ENCODE measurements at places on chromosomes 3 and 15. TPM values are rescaled to one million over a fixed set of nuclear protein-coding genes. Genes with fewer than 3 reads are reported as not detected.

DNA sequence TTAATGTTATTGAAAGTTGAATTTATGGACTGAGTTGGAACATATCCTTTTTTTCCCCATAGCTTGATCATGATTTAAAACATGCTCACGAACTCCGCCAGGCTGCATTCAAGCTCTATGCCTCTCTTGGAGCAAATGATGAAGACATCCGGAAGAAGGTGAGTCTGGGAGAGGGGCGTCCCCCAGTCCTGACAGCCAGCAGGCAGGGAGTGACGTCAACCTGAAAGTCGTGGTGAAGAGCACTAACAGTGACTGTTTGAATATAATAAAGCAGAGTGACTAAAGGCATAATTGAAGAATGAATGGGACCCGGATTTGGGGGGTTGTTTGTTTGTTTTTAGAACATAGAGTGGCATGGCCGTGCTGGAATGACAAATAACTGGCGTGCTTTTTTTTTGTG, 57.9 kb downstream of the ARMC8 start:
- DNase-seq, result no peak
- H3K4me3 ChIP-seq, result no peak overlapping the region
- no peak overlapping the region for H3K27ac ChIP-seq
- H3K27me3 ChIP-seq, result no peaks in the 10 kb centered on the region
- peaks cover 1% of the 10 kb centered on the region for H3K4me1 ChIP-seq
- peaks cover 40% of the 10 kb centered on the region for H3K36me3 ChIP-seq

DNA sequence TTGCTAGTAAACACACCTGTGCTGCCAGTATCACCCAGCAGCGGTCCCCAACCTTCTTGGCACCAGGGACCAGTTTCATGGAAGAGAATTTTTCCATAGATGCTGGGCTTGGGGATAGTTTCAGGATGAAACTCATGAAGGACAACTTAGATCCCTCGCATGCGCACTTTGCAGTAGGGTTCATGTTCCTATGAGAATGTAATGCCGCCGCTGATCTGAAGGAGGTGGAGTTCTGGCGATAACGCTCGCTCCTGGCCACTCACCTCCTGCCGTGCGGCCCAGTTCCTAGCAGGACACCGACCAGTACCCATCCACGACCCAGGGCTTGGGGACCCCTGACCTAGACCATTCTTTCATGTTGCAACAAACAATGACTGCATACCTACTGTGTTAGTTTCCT, 89.7 kb downstream of the TOP2B start:
- H3K27ac ChIP-seq, result no peak overlapping the region
- H3K4me3 ChIP-seq, result no peak overlapping the region
- DNase-seq, result no peak
- no peaks in the 10 kb centered on the region for H3K27me3 ChIP-seq
- H3K4me1 ChIP-seq, result no peaks in the 10 kb centered on the region

AADAC gene
- total RNA-seq, result not detected

GRAMD2A gene
- total RNA-seq, result not detected

DNA sequence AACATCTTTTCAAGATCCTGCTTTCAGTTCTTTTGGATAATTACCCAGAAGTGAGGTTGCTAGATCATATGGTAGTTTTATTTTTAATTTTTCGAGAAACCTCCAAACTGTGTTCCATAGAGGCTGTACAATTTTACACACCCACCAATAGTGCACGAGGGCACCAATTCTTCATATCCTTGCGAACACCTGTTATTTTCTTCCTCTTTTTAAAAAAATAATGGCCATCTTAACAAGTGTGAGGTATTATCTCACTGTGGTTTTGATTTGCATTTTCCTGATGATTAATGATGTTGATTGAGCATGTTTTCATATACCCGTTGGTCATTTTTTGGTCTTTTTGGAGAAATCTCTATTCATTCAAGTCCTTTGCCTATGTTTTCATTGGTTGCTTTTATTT, 17.6 kb upstream of the CEP152 start:
- H3K4me1 ChIP-seq, result no peaks in the 10 kb centered on the region
- H3K27ac ChIP-seq, result no peak overlapping the region
- no peak for DNase-seq
- peaks cover 1% of the 10 kb centered on the region for H3K36me3 ChIP-seq

DNA sequence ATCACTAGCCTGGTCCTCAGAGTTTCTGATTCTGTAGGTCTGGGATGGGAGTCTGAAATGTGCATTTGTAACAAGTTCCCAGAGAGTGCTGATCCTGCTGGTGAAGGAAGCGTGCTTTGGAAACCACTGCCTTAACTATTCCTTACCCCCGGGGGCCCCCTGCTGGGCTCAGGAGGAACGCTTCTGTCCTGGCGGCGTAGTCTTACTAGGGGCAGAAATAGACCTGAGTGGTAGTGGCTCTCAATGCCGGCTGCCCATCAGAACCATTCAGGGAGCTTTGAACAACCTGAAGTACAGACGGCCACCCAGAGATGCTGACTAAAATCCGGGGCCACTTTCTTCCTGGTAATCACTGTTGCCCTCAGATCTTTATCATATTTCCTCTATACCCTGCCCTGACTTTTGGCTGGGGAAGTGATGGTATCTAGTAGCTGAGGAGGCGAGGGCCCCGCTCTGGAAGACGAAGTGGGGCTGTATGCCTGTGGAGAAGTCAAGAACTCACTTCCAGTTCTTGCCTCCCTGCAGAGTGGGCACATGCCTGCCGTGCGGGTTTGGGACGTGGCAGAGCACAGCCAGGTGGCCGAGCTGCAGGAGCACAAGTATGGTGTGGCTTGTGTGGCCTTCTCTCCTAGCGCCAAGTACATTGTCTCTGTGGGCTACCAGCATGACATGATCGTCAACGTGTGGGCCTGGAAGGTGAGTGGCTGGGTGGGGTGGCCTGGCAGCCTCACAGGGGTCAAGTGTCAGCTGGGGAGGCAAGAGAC, 16.3 kb upstream of the JMJD7 start:
- DNase-seq, result peak; percentile 80
- H3K27ac ChIP-seq, result peak overlapping the region; percentile 37

- no peaks in the 10 kb centered on the region for H3K27me3 ChIP-seq
- no peak overlapping the region for H3K27ac ChIP-seq
- H3K36me3 ChIP-seq, result no peaks in the 10 kb centered on the region
- no peak for DNase-seq
Observed at GRCh38 chr3:21920421-21920861, 169.4 kb upstream of the ZNF385D start.

- peaks cover 6% of the 10 kb centered on the region for H3K4me1 ChIP-seq
- H3K36me3 ChIP-seq, result no peaks in the 10 kb centered on the region
- no peak overlapping the region for H3K4me3 ChIP-seq
- DNase-seq, result no peak
- no peak overlapping the region for H3K27ac ChIP-seq
- peaks cover 41% of the 10 kb centered on the region for H3K27me3 ChIP-seq
Observed at GRCh38 chr15:66840615-66841390, 138.8 kb downstream of the SMAD6 start.

DNA sequence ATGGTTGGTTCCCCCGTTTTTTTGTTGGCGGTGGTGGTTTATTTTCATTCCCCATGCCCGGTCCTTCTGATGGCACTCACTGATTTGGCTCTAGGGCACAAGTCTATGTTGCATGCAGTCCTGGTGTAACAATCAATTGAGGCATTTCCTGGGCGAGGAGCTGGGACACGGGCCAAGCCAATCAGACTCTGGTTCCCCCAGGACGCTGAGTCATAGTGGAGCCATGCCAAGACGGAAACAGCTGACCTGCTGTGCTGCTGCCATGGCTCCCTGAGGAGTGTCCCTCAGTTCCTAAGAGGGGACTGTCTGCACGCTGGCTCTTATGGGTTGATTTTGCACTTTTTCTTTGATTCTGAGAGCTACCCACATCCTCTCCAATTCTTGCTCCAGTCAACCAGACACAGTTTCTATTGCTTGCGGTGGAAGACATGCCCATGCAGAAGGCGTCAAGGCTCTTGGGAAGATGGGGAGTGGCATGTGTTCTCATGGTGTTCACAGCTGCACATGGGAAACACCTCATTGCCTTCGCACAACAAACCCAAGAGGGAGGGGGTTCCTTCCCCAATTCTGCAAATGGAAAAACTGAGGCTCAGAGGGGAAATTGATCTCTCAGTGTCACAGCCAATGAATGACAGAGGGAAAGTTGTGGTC, 28.3 kb upstream of the ALDH1L1 start:
- no peaks in the 10 kb centered on the region for H3K36me3 ChIP-seq
- no peak overlapping the region for H3K4me3 ChIP-seq
- no peaks in the 10 kb centered on the region for H3K4me1 ChIP-seq
- no peak for DNase-seq

DNA sequence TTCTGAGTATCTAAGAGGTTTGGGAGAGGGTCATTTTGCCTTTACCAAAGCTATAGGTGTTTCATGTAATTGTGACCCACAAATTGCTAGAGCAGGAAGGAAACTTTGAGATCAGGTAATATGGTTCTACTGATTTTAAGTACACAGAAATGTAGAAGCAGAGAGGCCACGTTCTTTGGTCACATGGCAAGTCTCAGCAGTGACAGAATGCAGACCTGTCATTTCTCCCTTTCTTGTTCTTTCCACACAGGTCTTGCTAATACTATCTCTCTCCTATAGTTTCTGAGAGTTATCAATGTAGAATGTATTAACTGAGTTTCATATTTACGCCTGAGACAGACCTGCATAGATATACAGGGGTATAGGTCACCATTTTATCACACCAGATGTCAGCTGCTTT, 10.9 kb upstream of the RTP1 start:
- H3K27me3 ChIP-seq, result peaks cover 18% of the 10 kb centered on the region
- H3K4me3 ChIP-seq, result no peak overlapping the region
- peaks cover 7% of the 10 kb centered on the region for H3K4me1 ChIP-seq
- H3K36me3 ChIP-seq, result no peaks in the 10 kb centered on the region
- no peak for DNase-seq

LHFPL4 gene
- total RNA-seq, result not detected

TUSC7 gene
- total RNA-seq, result not detected

GRCh38 chr15:101138913-101139880, 112.7 kb downstream of the CHSY1 start:
- H3K27ac ChIP-seq, result no peak overlapping the region
- peaks cover 4% of the 10 kb centered on the region for H3K36me3 ChIP-seq
- no peak overlapping the region for H3K4me3 ChIP-seq
- H3K27me3 ChIP-seq, result no peaks in the 10 kb centered on the region
- peaks cover 31% of the 10 kb centered on the region for H3K4me1 ChIP-seq

- no peak for DNase-seq
- H3K4me3 ChIP-seq, result no peak overlapping the region
- H3K27me3 ChIP-seq, result peaks cover 3% of the 10 kb centered on the region
- H3K4me1 ChIP-seq, result peaks cover 13% of the 10 kb centered on the region
Observed at GRCh38 chr3:3189102-3189727, 9.7 kb upstream of the CRBN start.

SLC35G2 gene
- 0.28 TPM for total RNA-seq

DNA sequence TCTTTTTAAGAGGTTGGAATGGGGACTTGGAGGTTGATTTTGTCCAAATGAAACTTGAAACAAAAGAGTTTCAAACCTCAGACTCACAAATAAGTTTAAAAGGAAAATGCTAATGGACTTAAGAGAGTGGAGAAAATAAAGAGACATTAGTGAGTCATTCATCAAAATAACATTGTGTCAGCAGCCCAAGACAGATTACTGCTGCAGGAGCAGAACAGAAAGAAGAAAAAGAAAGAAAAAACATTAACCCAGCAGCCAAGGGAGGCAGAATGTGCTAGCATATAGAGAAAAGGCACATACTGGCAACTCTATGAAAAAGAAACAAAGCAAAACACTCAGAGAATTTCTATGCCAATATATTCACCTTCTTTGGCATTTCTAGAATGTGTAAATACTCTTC, 42.6 kb downstream of the ADAMTS9 start:
- H3K27ac ChIP-seq, result no peak overlapping the region
- H3K27me3 ChIP-seq, result no peaks in the 10 kb centered on the region
- H3K4me3 ChIP-seq, result no peak overlapping the region
- no peaks in the 10 kb centered on the region for H3K4me1 ChIP-seq
- DNase-seq, result no peak

ZBBX gene
- total RNA-seq, result not detected

DNA sequence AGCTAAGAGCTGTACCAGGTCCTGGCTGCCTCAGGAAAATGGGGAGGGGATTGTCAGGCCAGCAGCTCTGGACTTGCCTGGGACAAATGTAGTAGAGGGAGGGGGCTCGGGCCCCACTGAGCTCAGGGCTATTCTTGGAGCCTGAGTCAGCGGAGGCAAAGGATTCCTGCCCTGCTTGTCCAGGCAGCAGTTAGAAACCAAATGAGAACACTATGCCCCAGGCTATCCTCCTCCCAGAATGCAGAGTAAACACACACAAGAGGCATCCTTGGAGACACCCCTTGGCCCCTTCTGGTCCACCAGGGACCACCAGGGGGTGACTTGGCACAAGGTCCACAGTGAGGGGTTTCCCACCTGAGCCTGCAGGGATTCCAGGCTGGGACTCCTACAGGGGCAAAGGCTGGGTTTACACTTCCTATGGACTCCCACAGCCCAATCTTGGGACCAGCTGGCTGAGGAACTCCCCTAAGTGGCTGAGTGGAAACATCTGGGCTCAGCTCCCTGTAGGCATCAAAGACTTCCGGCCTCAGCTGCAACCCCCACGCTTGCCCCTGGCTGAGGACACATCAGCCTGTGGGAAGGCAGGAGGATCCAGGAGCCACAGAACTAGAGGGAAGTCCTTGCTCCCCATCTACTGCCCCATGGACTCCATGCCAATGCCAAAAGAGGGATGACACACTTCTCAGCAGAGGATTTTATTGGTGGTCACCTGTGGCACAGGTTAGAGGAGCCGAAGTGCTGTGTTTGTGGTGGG, 3.4 kb upstream of the COL7A1 start:
- DNase-seq, result no peak
- peaks cover 22% of the 10 kb centered on the region for H3K27me3 ChIP-seq
- H3K4me3 ChIP-seq, result no peak overlapping the region
- peaks cover 4% of the 10 kb centered on the region for H3K4me1 ChIP-seq
- peaks cover 13% of the 10 kb centered on the region for H3K36me3 ChIP-seq

DNA sequence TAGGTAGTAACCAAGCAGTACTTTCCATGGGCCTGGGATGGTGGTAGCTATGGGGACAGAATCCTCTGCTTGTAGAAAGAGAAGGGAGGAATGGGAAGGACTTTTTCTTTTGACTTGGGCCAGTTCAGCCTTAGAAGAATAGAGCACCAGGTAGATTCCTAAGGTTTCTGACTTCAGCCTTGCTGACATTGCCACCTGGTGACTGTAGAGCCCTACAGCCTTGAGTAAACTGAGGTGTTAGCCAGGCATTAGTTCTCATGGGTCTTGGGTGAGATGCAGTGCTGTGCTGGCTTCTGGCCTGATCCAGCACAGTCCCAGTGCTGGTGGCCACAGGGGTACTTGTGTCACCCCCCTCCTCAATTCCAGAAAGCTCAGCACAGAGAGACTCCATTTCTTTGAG, 171.1 kb downstream of the ZBBX start:
- no peaks in the 10 kb centered on the region for H3K27me3 ChIP-seq
- no peak for DNase-seq
- H3K4me1 ChIP-seq, result no peaks in the 10 kb centered on the region
- H3K27ac ChIP-seq, result no peak overlapping the region

- H3K27ac ChIP-seq, result no peak overlapping the region
- H3K36me3 ChIP-seq, result no peaks in the 10 kb centered on the region
- H3K4me3 ChIP-seq, result no peak overlapping the region
- no peak for DNase-seq
Observed at GRCh38 chr15:92071045-92071634, 217.6 kb downstream of the SLCO3A1 start.
